Left renal pelvis (tissue), 4 donors: ENCODE measurements at places on chromosomes 3 and 15.

DNA sequence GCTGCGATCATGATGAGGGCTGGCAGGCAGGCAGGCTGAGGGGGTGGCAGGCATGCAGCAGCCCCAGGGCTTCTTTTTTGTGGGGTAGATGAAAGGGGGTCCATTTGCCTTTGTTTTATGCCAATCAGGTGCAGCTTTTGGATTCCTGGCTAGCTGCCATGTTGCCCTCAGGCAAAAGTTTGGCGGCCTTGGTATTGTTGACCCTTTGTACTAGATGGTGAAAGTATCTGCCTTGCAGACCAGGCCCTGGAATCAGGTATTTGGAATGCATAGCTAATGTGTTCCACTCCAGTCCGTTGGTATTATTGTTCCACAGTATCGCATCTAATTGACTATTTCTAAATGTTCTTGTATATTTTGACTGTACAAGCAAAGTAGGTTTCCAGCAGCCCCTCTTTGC, 35.0 kb downstream of the EEFSEC start:
- no peak for DNase-seq

GRCh38 chr3:52920841-52921240, 23.5 kb upstream of the STIMATE start:
- DNase-seq: no peak

DNA sequence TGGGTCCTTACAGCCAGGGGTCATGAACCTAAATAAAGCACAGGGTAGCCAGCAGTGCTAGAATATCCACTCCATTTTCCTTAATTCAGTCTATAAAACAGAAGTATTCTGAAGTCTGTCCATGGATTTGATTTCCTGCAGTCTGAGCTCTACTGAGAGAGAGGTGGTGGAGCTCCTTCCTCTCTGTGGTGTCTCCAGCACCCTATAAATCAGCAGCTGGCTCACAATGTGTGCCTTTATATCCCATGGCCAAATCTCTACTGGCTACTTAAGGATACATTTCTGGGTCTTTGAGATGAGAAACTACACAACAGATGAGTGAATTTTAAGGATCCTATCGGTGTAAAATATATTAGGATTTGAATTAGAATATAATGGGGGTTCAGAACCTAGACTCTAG, 339.9 kb upstream of the RBMS3 start:
- no peak for DNase-seq

DNA sequence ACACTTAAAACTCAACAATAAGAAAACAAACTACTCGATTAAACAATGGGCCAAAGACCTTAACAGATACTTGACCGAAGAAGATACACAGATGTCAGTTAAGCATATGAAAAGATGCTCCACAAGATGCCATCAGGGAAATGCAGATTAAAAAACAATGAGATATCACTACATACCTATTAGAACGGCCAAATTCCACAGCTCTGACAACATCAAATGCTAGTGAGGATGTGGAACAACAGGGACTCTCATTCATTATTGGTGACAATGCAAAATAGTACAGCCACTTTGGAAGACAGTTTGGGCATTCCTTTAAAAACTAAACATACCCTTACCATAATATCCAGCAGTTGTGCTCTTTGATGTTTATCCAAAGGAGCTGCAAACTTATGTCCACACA, 59.1 kb upstream of the UBE3A start:
- no peak for DNase-seq

DNA sequence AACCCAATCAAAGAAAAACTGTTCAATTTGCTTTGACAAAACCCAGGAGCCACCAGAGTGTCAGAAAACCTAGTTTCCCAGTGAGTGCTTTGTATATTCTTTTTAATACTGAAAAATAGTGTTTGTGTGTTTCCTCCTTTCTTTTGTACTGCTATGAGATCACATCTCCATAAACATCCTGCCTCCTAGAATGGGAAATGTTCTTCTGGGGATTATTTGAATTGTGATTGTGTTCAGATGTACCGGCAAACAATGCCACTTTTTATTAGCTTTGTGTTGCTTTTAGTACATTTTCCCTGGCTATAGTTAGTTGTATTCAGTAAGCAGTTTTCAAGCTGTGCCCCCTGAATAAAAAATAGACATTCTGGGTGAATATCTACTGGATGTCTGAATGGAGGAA, 148.0 kb upstream of the NR2E3 start:
- no peak for DNase-seq

DNA sequence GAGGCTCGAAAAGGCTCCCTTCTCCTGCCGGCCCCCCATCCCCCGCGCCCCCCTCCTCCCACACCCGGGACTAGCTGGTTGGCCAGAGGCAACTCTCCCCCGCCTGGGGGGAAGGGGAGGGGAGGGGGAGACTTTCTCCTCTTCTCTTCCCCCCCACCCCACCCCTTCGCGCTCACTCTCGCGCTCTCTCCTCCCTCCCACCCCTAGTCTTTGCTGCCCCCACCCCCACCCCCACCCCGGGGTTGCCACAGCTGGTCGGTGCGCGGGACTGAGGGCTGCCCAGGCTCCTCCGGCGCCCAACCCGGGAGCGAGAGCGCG, 710 bp downstream of the MECOM start:
- peak; percentile 58 for DNase-seq

DNA sequence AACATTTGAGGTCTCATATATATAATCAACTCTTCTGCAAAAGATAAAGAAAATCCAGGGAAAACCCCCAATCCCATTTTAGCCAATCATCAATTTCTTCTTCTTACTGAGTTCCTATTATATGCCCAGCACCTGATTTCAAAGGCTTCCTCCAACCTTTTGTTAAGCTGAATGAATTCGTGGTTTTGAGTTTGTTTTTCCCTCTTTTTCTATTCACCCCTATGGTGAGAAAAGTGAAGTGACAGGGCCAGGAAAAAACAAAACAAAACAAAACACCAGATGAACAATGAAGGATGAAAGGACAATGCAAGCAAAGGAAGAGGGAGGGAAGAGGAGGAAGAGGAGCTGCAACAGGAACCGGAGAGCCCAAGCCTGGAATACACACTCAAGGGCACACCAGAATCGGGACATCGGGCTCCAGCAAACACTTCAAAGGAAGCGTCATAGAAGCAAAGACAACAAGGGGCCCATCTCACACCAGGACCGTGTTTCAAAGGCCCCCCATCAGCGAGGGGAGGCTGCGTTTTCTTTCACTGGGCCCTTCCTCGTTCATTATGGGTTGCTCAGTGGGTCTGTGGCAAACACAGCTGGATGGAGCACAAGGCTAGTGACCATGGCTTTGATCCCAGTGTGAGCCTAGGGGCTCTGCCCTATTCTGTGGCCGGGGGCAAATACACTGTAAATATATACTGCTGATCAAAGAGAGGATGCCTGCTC, 50.2 kb downstream of the VGLL4 start:
- DNase-seq: no peak

DNA sequence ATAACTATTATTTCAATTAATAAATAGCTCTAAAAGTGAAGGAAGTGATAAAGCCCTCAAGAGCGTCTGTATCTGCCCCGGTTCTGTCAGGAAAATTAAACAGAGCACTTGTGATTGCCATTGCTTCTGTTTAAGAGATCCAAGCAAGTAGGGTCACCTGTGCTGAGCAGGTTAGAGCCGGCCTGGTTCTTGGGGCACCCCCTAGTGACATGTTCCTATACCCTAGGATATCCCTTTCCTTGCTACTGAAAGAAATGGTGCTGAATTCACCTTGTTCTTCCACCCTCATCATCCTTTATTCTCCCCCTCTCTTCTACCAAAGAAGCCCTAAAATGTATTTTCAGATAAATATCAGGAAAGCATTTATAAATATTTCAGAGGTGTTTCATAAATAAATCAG, 323.5 kb downstream of the RORA start:
- DNase-seq: no peak

DNA sequence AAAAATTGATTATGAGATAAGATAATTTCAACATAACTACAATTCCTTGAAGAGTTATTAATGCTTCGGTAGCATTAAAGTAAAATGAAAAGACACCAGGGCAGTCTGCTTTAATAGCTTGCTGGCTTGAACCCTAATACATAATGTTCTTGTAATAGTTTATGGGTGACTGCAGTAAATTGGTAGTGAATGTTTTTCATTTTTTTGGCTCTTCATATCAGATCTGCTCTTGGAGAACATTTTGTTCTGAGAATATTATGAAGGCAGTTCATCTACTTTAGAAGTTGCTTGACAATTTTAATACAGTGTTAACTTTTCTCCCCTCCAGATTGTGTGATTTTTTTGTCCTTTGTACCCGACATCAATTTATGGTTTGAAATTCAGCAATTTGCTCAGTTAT, 128.4 kb downstream of the ZBTB20 start:
- no peak for DNase-seq

- DNase-seq: no peak
Measured at GRCh38 chr15:73296609-73297353, 72.0 kb downstream of the HCN4 start.

DNA sequence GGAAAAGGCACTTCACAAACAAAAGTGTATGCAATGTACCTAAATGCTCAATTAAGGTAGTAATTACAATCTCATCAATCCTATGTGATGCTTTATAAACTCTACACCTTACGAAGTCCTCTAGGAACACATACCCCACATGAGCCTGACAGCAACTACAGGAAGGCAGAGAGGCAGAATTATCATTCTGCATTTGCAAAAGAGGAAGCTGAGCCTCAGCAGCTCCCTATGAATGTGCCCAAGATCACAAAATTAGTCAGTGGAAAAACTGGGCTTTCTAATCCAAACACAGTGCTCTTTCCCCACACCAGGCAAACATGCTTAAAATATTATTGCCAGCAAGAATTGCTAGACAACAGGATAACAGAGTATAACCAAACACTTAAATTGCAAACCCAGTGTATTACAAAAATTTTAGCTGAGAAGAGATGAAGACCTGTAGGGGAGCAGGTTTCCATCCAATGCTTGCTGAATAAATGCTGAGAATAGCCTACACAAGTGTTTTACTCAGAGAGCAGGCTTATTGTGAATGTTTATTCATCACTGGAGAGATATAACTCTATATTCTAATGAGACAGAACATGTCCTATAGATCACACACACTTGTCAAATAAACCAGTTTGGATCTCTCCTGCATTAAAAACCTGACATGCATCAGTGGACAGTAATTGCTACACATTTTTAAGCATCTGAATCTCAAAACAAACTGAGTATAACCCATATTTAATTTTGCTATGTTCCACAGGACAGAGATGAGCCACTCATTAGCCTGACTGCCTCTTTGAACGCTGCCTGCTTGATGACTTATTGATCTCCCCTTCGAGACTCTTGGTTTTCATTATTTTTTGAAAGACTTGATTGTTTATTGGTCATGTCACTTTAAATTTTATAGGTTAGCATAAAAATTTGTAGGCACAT, 62.2 kb downstream of the PLCH1 start:
- no peak for DNase-seq

GRCh38 chr15:65329288-65329983, 25.0 kb downstream of the RNU5B-1 start:
- no peak for DNase-seq
